ENCODE measurements at places on chromosomes 13 and 19.

DNA sequence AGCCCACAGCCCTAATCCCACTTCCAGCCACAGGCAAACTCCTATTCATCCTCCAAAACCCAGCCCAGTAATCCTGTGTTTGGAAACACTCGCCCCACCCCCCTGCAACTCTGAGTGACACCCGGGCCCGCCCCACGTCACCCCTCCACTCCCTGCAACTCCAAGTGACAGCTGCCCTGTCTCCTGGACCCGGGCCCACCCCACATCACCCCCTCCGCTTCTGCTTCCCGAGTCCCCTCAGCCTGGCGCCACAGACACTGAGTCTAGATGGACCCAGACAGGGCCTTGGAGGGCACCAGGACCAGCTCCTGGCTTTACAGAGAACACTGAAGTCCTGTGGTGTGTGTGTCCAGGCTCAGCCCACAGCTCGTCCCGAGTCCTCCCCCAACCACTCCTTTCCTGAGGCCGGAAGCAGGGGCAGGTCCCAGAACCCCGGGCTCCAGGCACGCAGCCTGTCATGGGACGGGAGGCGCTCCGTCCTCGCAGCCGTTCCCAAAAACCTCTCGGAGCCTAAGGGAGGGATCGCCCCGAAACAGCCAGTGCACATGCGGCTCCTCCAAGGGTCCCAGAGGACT is 7.7 kb downstream of the REXO1 start:
- DNase-seq, result no peak

DNA sequence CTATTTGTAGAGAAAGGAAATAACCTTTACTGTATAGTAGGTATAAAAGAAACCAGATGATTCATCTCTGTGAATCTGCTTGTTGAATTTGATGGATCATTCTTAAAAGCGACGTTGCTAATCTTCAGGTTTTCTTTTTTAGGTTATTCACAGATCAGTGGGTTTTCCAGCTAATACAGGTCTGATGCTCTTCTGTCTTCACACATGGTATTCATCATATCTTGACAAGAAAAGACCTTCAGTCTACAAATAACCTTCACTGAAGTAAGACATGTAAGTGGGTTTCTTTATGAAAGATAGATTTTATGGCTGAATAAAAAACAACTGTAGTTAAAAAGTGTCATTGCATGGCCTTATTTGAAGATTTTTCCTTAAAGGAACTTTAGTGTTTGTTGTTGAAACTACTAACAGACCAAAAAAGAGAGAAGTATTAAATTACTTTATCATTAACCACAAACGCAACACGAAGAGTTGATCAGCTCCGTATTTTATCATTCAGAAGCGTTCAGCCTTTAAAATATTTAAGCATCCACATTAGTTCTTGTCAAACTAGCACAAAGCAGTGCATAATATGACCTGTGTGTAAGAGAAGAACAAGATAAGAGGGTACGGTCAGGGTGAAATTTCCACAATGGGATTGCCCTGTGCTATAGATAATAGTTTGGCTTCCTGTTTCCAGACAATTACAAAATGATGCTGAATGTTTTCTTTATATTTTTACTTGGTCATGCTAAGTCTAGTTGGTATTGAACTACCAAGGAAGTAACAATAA is 299.5 kb downstream of the MZT1 start:
- DNase-seq, result no peak

- no peak for DNase-seq
Measured at GRCh38 chr13:80348314-80348713, 7.4 kb upstream of the SPRY2 start.

DNA sequence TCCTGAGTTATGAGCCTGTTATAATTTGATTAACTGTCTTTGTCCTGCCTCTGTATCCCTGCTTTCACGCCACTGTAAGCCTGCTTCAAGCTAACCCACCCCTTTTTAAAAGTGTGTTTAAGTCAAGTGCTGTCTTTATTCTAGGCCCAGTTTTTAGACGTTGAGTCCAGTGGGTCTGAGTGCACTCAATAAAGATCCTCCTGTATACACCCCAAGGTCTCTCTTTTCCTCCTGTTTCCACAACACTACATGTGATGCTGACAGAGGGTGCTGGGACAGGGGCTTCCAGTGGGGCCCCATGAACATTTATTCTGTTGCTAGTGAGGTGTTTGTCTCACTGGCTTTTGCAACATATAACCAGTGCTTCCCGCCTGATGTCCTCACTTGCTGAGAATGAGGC is 6.7 kb upstream of the F2RL3 start:
- DNase-seq, result no peak

DNA sequence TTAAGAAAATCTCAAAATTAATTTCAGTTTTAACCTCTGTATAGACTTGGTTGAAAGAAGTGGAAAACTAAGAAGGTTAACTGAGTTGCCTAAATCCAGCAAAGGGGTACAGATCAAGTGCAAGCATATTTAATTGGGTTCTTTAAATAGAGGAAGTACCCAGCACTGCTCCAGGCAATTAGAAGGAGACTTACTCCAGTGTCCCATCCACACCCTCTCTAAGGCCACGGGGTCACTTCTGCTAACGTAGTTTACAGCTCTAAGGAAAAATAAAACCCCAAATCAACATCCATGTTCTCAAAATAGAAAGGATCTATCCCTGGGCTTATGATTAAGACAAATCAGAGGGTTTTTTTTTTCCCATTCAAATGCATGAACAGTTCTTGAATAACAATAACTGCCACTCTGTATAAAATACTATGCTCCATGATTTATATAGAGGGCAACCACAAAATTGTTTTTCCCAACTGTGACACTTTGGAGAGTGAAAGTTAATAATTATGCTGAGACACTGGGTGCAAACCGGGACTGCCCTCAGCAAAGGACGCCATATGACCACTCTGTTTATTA is 4.6 kb downstream of the FRY start:
- DNase-seq, result no peak

DNA sequence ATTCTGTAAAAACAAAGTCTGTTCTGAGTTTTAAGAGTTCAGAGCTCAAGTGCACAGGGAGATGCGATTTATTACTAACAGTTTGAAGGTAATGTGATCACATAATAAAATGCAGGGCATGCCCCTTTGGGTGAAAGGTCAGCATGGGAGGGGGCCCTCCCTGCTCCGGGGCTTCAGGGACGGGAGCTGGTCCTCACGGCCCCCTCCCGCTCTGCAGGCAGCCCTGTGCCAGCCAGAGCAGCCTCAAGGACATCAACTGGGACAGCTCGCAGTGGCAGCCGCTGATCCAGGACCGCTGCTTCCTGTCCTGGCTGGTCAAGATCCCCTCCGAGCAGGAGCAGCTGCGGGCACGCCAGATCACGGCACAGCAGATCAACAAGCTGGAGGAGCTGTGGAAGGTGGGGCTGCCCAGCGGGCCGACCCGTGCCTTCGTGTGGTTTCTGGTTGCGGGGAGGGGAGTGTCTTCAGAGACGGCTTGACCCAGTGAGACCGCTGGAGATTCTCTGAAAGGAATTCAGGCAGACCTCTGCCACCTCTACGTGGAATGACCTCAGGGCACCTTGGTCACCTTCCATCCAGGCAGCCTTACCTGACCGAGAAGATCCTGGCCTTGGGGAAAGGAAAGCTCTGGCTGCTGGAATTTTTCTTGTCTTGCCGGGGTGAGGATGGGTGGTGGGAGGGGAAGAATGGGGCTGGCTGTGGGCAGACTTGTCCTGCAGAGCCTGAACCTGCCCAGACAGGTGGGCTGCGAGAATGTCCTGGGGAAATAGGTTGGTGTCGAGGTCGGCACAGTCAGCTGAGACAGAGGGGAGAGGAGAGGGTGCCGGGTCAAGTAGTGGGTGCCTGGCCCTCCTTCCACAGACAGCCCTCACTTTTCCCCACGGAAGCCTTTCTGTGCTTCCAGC is 19.0 kb downstream of the UPF1 start:
- DNase-seq, result no peak
